Stomach (tissue), 19 donors: ENCODE measurements at places on chromosomes 2 and 18. TPM values are rescaled to one million over a fixed set of nuclear protein-coding genes. Genes with fewer than 3 reads are reported as not detected.

Gene MFSD6
- polyA plus RNA-seq: 12.8 TPM

DNA sequence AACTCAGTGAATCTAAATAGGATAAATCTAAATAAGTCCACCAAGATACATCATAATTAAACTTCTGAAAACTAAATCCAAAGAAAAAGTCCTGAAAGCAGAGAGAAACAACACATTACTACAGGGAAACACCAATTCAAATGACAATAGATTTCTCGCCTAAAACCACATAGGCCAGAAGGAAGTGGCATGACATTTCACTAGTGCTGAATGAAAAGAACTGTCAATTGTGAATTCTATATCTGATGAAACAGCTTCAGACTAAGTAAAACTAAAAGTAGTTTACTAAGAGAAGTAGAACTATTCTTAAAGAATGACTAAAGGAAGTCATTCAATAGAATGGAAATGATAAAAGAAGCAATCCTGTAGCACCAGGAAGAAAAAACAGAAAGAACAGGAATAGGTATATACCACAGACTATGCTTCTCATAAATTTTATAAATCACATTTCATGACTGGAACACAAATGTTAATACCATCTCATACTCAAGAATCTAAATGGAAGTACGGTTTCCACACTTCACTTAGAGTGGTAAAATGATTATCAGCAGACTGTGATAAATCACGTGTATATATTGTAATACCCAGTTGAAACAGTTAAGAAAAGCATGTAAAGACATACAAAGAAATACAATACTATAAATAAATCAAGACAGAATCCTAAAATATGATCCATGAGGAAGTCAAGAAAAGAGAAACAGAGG lies 46.4 kb downstream of the ASXL2 start:
- peaks cover 24% of the 10 kb centered on the region for H3K36me3 ChIP-seq
- peaks cover 14% of the 10 kb centered on the region for H3K4me1 ChIP-seq
- no peaks in the 10 kb centered on the region for H3K27me3 ChIP-seq
- H3K27ac ChIP-seq: no peak overlapping the region

Gene NDUFV2
- 222 TPM for polyA plus RNA-seq

Gene MOCOS
- polyA plus RNA-seq: 4.6 TPM

- H3K27me3 ChIP-seq: peaks cover 35% of the 10 kb centered on the region
- peak overlapping the region; percentile 24 for H3K4me3 ChIP-seq
- no peaks in the 10 kb centered on the region for H3K36me3 ChIP-seq
- H3K27ac ChIP-seq: no peak overlapping the region
- DNase-seq: peak; percentile 41
Measured at GRCh38 chr2:129922571-129923264, 56.7 kb upstream of the RAB6C start.

GRCh38 chr2:195162918-195163317 lies 494.1 kb upstream of the SLC39A10 start:
- H3K36me3 ChIP-seq: no peaks in the 10 kb centered on the region
- no peak overlapping the region for H3K4me3 ChIP-seq
- H3K27ac ChIP-seq: no peak overlapping the region
- H3K4me1 ChIP-seq: no peaks in the 10 kb centered on the region

Gene TPO
- 0.37 TPM for polyA plus RNA-seq

DNA sequence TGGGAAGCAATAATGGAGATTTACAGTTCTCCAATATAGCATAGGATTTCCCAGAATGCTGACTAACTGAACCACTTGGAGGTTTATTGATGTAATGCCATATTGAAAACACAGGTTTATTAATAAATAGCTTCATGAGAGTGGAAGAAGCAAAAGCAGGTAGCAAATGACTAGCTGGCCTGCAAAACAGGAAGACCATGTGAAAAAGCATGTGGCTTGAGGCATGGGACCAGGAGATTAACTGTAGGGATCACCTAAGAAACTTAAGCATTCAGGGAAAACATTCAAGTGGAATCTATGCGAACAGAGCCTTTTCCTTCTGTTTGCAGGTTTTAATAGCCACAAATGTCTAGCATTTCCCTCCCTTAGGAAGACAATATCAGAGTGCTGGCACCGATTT lies 679.7 kb downstream of the ZEB2 start:
- no peaks in the 10 kb centered on the region for H3K27me3 ChIP-seq
- no peaks in the 10 kb centered on the region for H3K4me1 ChIP-seq
- no peak for DNase-seq

GRCh38 chr2:195561116-195561921 lies 95.7 kb upstream of the SLC39A10 start:
- H3K4me1 ChIP-seq: peaks cover 26% of the 10 kb centered on the region
- no peak overlapping the region for H3K4me3 ChIP-seq
- H3K27me3 ChIP-seq: no peaks in the 10 kb centered on the region
- DNase-seq: no peak
- no peak overlapping the region for H3K27ac ChIP-seq

DNA sequence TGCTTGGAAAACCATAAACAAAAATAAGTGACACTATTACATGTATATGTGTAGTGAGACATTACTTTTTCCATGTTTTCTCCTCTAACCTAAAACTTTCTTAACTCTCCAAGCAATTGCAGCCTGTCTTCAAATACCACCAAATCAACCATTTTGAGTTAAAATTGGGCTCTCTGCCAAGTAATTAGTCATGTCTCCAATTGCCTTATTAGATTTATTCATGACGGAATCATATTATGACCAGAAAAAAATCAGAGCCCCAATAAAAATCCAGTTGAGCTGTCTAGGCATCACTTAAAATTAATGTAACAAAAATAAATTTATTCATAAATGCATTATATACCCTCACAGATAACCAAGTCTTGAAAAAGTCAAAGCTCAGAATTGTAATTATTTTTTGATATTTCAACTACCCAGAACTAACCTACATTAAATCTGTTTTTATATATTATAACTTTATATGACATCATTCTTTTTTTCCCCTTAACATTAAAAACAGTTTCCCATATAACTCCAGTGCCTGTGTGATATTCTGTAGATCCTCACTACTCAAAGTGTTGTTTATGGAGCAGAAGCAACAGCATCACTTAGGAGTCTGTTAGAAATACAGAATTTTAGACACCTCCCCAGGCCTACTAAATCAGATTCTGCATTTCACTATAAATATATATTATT lies 157.0 kb downstream of the ERBB4 start:
- H3K27me3 ChIP-seq: no peaks in the 10 kb centered on the region
- DNase-seq: no peak
- no peaks in the 10 kb centered on the region for H3K36me3 ChIP-seq
- no peak overlapping the region for H3K4me3 ChIP-seq
- H3K4me1 ChIP-seq: no peaks in the 10 kb centered on the region

DNA sequence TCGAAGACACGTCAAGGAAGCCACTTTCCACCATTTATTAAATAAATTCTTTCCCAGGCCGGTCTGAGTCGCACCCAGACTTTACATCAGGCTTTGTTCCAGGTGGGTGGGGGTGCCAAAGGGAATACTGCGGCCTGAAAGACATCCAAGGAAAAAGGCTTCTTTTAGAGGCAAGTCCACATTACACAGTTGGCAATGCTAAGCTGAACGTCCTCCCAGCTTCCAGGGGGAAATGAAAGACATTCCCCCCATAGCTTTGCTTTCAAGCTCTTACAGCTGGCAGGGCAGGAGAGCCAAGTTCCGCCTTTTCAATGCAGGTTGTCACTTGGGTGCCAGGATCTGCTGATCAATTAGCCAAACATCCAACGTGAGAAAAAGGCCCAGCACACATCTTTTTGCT lies 36.5 kb upstream of the PTPN4 start:
- H3K4me3 ChIP-seq: no peak overlapping the region
- no peak overlapping the region for H3K27ac ChIP-seq
- DNase-seq: no peak
- H3K4me1 ChIP-seq: no peaks in the 10 kb centered on the region

Gene DLGAP1
- 0.85 TPM for polyA plus RNA-seq

- no peak overlapping the region for H3K4me3 ChIP-seq
- no peaks in the 10 kb centered on the region for H3K36me3 ChIP-seq
- no peaks in the 10 kb centered on the region for H3K4me1 ChIP-seq
- no peak overlapping the region for H3K27ac ChIP-seq
Measured at GRCh38 chr2:205259121-205259520, 423.2 kb upstream of the NRP2 start.

DNA sequence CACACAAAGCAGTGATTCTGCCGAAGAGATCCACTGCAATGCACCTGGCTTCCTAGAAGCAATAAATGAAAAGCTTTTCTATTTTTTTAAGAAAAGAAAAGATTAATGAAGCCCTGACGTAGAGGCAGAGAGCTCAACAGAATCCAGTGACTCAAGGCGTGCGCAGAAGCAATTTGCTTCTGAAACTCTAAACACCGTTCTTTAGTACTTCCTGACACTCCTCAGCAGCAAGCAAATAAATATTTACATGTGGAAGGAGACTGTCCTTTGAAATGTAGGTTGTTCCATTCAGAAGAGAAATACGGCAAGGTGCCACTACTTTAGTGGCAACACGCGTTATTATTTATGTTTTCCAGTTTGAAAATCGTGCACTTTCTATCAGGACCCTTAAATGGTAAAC lies 126.2 kb upstream of the ZNF516 start:
- no peaks in the 10 kb centered on the region for H3K27me3 ChIP-seq
- peak overlapping the region; percentile 27 for H3K27ac ChIP-seq
- H3K36me3 ChIP-seq: no peaks in the 10 kb centered on the region
- peak overlapping the region; percentile 7 for H3K4me3 ChIP-seq
- DNase-seq: no peak
- H3K4me1 ChIP-seq: peaks cover 41% of the 10 kb centered on the region

Gene QPCT
- polyA plus RNA-seq: 4.4 TPM

DNA sequence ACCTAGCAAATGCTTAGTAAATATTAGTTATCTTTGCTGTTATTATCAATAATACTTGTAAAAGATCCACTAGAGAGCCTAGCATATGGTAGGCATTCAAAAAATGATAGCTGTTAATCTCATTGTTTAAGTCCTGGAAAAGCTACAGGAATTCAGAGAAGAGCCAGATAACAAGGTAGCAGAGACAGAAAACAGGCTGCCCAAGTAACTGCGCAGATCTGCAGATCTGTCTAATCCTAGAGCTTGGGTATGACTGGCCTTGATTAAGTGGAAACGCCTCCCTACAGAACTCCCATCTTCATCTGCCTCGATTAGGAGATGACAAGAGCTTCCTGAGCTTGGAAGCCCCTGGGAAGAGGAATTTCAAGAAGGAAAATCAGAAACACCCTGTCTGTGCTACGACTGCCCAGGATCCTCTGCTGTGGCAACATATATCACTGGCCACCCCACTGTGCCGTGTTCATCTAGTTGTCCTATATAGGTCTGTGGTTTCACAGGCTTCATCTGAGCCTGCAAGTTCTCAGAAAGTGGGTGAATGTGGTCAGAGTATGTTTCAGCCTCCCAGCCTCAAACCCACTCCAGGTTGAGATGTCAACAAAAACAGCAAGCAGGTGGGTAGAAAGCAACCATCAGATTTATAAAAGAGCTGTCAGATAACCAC lies 151.5 kb upstream of the PKDCC start:
- DNase-seq: no peak
- no peaks in the 10 kb centered on the region for H3K36me3 ChIP-seq
- no peak overlapping the region for H3K4me3 ChIP-seq
- H3K4me1 ChIP-seq: peaks cover 14% of the 10 kb centered on the region
- no peaks in the 10 kb centered on the region for H3K27me3 ChIP-seq
- no peak overlapping the region for H3K27ac ChIP-seq

- H3K4me1 ChIP-seq: no peaks in the 10 kb centered on the region
- no peak overlapping the region for H3K4me3 ChIP-seq
- DNase-seq: no peak
- H3K36me3 ChIP-seq: no peaks in the 10 kb centered on the region
Measured at GRCh38 chr2:65885266-65885665, 452.9 kb upstream of the SPRED2 start.

Gene CYP27A1
- polyA plus RNA-seq: 4.4 TPM

- H3K36me3 ChIP-seq: no peaks in the 10 kb centered on the region
- H3K4me1 ChIP-seq: peaks cover 8% of the 10 kb centered on the region
- no peak overlapping the region for H3K4me3 ChIP-seq
- H3K27me3 ChIP-seq: no peaks in the 10 kb centered on the region
Measured at GRCh38 chr2:215969131-215969841, 44.1 kb downstream of the MREG start.

GRCh38 chr2:111896576-111896975 lies 1.8 kb upstream of the MERTK start:
- H3K4me3 ChIP-seq: no peak overlapping the region
- H3K27ac ChIP-seq: no peak overlapping the region
- H3K4me1 ChIP-seq: peaks cover 48% of the 10 kb centered on the region
- DNase-seq: peak; percentile 32

Gene SELENOI
- polyA plus RNA-seq: 0.92 TPM

DNA sequence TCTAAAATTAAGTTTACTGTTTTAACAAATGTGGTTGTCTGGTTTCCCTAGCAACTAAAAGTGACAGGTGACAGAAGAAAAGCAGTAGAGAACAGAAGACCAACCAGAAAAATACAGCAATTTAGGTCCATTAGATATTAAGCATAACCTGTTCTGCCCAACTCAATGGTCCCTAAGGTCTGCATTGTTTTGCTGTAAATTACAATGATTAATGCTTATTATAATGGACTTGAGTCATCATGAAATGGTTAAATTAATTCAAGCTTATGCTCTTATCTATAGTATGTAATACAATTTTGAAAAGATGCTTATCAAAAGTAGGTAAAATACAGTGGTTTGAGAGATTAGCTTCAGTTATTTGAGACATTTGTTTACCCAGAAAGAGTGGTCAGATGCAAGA lies 378.0 kb downstream of the GRB14 start:
- no peak overlapping the region for H3K4me3 ChIP-seq
- H3K36me3 ChIP-seq: no peaks in the 10 kb centered on the region
- no peaks in the 10 kb centered on the region for H3K4me1 ChIP-seq

- H3K4me1 ChIP-seq: no peaks in the 10 kb centered on the region
- no peaks in the 10 kb centered on the region for H3K36me3 ChIP-seq
- no peak for DNase-seq
- H3K27ac ChIP-seq: no peak overlapping the region
- H3K4me3 ChIP-seq: no peak overlapping the region
Measured at GRCh38 chr2:239904496-239904895, 120.6 kb downstream of the NDUFA10 start.

Gene AQP12B
- polyA plus RNA-seq: not detected

DNA sequence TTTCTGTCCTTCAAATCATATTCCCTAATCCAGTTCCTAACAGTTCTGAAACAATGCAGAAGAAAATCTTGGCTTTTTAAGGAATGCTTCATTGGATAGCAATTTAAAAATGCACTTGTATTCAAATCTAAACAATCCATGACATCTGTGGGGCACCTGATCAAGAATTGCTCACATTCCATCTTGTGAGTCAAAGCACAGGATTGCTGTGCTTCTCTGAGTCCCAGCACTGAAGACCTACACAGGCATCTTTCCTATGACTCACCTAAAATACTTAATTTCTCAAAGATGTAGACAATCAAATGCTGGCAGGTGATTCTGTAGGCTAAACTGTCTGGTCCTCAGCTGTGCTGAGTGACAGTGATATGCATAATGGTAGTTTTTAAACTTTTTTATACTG lies 10.1 kb upstream of the ATP8B1 start:
- H3K4me1 ChIP-seq: no peaks in the 10 kb centered on the region
- no peaks in the 10 kb centered on the region for H3K36me3 ChIP-seq
- no peak for DNase-seq
- no peak overlapping the region for H3K4me3 ChIP-seq

GRCh38 chr2:212005085-212005671 lies 533.4 kb downstream of the ERBB4 start:
- H3K4me1 ChIP-seq: no peaks in the 10 kb centered on the region
- H3K36me3 ChIP-seq: no peaks in the 10 kb centered on the region
- H3K4me3 ChIP-seq: no peak overlapping the region
- peak; percentile 43 for DNase-seq
- no peak overlapping the region for H3K27ac ChIP-seq
